ENCODE measurements at places on chromosomes 4 and X. TPM values are rescaled to one million over a fixed set of nuclear protein-coding genes. Genes with fewer than 3 reads are reported as not detected.

DNA sequence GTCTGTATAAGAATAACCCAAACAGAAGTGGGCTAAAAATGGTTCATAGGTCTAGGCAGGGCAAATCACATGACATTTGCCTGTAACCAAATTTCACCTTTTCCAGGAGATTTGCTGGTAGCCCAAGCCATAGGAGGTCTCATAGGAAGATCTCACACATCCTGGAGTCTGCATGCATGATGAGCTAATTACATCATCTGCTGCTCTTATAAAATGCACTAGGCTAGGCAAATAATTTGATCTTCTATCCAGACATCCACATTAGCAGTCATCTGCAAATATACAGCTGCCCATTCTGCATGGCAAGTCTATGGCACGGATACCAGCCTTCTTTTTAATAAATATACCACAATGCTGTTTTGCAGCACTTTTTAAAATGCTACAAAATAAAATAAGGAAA is 87.2 kb downstream of the MAPK10 start:
- DNase-seq: no peak

DNA sequence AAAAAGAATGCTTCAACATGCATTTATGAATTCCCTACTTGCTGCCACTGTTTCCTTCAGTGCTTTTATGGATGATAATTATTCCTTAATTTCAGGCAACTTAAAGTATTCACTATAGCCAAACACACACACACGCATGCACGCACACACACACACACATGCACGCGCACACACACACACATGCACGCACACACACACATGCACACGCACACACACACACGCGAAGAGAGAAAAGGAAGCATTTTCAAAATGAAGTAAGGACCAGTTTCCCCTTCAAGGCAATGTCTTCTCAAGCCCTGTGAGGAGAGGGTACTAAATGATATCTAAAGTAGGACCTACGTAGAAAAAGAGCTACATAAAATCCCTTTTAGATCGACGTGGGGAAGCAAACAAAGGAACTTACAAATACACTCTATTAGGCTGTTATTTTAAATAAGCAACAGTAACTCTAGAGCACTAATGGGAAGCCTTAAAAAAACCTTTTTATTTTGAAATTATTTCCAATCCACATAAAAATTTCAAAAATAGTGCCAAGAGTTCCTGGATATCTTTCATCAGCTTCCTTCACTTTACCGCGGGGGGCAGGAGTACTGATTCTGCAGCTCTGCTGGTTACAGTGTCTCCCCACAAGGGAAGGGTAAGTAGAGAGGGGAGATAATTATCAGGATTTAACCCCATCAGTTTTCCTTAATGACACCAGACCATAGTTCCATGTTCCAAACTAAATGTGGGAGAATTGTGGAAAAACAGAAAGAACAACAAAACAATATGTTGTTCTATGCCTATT is 13.7 kb downstream of the IRF2 start:
- DNase-seq: no peak

DNA sequence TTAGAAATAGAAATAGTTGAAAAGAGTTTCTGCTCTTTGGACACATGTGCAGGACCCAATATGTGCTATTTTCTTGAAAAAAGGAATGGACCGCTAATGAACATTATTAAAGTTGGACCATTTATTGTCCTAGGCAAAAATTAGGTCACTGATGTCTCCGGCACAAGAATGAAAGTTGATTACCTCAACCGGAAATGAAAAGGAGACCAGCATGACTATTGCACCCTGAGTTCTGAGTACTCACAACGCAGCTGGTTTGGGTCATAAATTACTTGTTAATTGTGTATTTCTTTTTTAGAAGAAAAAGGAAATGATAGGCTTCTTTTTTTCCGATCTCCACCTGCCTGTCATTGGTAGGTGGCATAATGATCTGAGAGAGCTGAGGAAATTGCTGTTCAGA is 232.7 kb downstream of the ARHGAP24 start:
- DNase-seq: no peak

SOD3 gene
- total RNA-seq: 48.3 TPM

DNA sequence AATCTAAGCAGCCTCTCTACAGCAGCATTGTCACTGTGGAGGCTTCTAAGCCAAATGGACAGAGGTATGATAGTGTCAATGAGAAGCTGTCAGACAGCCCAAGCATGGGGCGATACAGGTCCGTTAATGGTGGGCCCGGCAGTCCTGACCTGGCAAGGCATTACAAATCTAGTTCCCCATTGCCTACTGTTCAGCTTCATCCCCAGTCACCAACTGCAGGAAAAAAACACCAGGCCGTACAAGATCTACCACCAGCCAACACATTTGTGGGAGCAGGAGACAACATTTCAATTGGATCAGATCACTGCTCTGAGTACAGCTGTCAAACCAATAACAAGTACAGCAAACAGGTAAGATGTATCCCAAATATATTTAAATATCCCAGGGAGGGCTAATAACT is 4.1 kb downstream of the PCDH7 start:
- no peak for DNase-seq

CXCL5 gene
- not detected for total RNA-seq

HELT gene
- 8.7 TPM for total RNA-seq

GRCh38 chr4:158870282-158870625 is 101.4 kb downstream of the FNIP2 start:
- DNase-seq: no peak

- DNase-seq: no peak
These were observed 315.7 kb downstream of the FBXW7 start for GRCh38 chr4:152220201-152220666.

F11 gene
- total RNA-seq: not detected

FGF13 gene
- 1.1 TPM for total RNA-seq

SPANXA2 gene
- not detected for total RNA-seq

GRCh38 chrX:14032406-14032805 is 2.7 kb upstream of the GEMIN8 start:
- no peak for DNase-seq

DNA sequence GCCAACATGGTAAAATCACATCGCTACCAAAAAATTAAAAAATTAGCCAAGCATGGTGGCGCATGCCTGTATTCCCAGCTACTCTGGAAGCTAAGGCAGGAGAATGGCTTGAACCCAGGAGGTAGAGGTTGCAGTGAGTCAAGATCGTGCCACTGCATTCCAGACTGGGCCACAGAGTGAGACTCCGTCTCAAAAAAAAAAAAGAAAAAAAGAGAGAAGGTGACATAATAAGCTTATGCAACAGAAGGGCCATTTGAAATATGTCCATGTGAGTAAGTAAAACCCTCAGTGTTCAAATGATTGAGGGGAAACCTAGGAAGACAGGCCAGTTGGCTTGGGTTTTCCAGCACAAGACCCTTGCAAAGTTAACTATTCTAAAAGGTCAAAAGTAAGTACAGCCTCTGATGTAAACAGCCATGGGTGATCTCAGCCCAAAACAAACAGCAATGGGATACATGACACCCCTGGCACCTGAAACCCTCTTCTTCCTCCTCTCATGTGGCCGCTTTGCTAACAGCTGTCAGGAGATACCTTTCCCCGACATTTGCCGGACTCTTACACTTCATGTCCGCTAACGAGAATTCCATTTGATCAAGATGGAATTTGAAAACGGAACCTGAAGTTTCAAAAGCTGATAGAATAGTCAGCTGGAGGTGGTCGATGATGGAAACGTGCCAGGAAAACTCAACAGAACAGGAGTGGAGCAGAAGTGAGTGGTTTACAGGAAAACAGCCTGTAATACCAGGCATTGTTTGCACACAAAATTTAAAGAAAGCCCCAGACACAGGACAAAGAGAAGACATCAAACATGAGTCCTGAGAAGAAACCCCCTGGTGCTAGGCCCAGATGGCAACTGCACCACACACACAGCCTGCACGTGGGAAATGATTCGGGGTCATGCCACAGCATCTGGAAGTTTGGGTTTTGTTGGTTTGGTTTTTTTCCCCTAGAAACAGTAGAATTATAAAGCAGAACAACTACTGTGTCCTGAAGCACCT is 93.0 kb upstream of the STS start:
- no peak for DNase-seq

TMEM31 gene
- total RNA-seq: not detected

DNA sequence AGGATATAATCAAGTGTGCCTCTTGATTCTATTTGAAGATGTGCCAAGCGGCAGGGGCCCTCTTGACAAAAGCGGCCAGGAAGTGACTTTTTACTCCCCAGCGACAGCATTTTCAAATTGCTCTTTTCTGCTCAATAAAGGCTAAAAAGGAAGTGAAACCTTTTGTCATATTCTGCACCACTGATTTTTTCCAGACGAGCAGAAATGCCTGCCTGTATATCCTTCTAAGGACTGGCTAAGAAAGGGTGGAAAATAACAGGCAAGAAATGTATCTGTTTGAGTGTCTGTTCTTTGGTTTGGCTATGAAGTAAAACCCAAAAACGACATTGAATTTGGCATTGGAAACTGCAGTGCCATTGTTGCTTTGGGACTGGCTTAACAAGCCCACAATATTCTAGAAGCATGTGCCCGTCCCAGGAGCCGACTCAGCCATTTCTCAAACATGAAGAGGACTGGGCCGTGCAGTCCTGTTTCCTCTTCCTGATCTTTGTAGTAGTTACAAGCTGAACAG is 25.4 kb downstream of the TMSB4X start:
- no peak for DNase-seq

SNCA gene
- total RNA-seq: 25.6 TPM

- DNase-seq: no peak
These were observed 55.0 kb upstream of the PRDM5 start for GRCh38 chr4:120977435-120977997.

DNA sequence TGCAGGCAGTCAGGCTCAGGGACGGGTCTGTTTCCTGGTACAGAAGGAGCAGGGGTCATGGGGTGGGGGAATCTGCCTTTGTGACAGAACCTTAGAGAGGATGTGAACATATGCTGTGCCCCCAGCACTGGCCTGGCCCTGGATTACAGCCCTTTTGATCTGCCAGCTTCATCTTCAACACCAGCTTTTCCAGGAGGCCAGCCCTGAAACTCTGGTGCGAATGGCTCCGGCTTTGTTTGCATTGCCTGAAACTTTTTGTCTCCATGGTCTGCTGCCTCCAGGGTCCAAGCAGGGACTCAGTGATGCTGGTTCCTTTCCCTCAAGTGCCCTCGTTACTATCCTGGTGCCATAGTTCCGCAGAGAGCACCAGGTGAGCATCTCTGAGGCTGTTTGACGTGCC is 2.1 kb downstream of the CNGA2 start:
- no peak for DNase-seq

- no peak for DNase-seq
These were observed 796.5 kb upstream of the SLIT2 start for GRCh38 chr4:19455196-19455595.

DNA sequence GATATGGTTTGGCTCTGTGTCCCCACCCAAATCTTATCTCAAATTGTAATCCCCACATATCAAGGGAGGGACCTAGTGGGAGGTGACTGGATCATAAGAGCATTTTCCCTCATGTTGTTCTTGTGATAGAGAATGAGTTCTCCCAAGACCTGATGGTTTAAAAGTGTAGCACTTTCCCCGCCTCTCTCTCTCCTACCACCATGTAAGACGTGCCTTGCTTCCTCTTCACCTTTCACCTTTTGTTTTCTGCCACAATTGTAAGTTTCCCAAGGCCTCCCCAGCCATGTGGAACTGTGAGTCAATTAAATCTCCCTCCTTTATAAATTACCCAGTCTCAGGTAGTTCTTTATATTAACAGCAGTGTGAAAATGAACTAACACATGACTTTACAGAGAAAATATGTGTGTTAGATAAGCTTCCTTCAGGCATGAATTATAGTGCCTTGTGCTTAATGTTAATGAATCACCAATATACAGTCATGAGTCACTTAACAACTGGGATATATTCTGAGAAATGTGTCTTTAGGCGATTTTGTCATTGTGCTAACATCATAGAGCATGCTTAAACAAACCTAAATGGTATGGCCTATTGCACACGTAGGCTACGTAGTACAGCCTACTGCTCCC is 37.9 kb downstream of the PDGFC start:
- DNase-seq: no peak

POLN gene
- 3.3 TPM for total RNA-seq

NEUROG2 gene
- not detected for total RNA-seq

- peak; percentile 2 for DNase-seq
These were observed 50.7 kb downstream of the CLDN34 start for GRCh38 chrX:10017872-10018271.

GRCh38 chr4:99966692-99967091 is 16.6 kb upstream of the H2AZ1 start:
- DNase-seq: no peak

DNA sequence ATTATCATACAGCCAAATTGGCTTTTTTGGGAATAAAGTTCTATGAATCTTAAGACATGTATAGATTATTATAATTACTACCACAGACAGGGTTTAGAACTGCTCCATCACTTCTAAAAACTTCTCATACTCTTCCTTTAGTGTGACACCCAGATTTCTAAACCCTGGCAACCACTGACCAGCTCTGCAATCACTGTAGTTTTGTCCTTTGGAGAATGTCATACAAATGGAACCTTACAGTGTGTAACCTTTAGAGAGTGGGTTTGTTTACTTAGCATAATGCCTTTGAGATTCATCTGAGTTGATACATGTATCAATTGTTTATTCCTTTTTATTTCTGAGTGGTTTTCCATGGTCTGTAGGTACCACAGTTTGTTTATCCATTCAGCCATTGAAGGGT is 95.0 kb downstream of the TMEM164 start:
- DNase-seq: no peak

DNA sequence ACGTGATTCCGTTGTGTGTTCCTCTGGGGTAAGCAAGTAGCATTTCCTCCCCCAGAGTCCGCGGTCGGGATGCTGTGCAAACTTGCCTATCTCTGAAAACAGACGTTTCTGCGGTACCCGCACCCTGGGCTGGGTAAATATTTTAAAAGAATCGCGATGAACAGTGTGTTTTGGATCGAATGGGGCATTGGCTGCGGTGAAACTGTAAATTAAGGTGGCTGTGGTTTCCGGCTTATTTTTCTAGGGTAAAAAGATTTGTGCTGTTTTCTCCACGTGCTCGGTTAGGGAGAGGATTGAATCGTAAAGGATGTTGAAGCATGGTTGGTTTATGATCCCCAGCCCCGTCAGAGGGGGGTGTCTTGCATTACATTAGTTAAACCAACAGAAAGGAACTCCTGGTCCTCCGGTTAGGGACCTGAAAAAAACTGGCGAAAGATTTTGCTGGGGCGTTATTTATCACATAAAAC is 1.2 kb downstream of the HHIP start:
- no peak for DNase-seq

SASH3 gene
- 1.7 TPM for total RNA-seq

MORF4L2 gene
- total RNA-seq: 203 TPM

KDR gene
- total RNA-seq: 6.2 TPM

DNA sequence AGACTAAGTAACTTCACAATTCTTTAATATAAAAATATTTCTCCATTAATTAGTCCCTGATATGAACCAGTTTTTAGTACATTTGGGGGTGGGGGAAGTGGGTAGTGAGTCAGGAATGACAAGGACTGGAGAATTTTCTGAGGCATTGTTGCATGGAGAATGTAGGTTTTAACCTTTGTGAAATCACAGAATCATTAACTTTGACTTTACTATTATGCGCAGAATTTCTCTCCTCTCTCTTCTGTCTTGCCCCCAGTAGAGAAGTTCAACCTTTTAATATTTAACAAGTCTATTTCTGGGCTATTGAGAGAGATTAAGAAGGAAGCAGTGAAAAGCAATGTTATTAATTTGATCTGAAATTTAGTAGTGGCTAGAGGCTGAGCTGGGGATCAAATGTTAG is 597.0 kb downstream of the PCDH18 start:
- DNase-seq: no peak

GPR78 gene
- total RNA-seq: not detected

PNMA6F gene
- total RNA-seq: not detected

- DNase-seq: no peak
These were observed 560.5 kb downstream of the MID1IP1 start for GRCh38 chrX:39361736-39362135.

GRCh38 chr4:159577241-159577640 is 474.4 kb downstream of the RAPGEF2 start:
- DNase-seq: no peak

GRCh38 chr4:109041463-109042360 is 260.7 kb downstream of the COL25A1 start:
- no peak for DNase-seq
